Astrocyte of the cerebellum (primary cell): ENCODE measurements at places on chromosomes 13 and 19.

- DNase-seq, result no peak
These were observed 254.5 kb upstream of the DACH1 start for GRCh38 chr13:72121466-72121865.

- no peak for DNase-seq
These were observed at the start of gene CGB7 for GRCh38 chr19:49057636-49058234. CGB7 (minus strand) TSS chr19:49057749; CDS start chr19:49055375, 2,374 bp downstream.

DNA sequence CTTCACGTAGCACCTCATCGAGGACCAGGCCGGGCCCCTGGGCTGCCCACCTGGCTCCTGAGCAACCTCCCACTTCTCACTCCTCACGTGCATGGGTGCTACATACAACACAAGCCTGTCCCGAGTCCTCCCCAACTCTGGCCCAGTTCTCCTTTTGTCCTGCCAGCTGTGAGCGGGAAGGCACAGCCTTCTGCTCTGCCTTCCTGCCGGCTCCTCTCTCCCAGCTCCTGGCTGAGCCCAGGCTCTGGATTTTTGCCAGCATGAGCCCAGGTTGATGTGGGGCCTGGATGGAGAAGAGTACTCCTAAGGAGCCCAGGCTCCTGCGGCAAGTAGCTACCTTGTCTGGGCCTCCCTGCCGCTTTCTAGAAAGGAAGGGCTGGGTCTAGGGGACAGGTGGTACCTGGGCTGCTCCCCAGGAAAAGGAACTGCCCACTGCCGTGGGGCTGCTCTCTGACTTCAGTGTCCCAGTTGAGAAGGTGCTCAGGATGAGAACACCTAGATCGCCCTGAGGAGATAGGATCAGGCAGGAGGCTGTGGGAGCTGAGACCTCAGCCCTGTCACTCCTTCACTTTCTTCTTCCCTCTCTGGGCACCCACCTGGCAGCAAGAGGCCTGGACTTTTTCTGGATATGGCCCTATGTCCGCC is 23.6 kb downstream of the LYL1 start:
- no peak for DNase-seq

DNA sequence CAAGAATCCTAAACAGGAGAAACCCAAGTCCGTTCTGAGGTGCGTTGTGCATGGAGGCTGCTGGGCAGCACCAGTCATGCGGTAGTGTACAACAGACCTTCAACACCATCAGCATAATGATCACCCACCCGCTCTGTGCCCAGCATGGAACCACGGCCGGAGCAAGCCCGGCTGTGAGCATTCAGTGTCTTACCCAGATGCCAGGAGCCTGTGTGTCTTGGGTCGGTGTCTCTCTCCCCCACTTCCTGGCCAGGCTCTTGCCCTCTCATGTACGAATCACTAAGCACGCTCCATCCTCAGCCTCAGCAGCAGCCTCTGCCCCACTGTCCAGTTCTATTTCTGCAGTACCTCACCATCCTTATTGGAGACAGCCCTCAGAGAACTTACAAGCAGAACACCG is 231.6 kb upstream of the IRS2 start:
- no peak for DNase-seq

DNA sequence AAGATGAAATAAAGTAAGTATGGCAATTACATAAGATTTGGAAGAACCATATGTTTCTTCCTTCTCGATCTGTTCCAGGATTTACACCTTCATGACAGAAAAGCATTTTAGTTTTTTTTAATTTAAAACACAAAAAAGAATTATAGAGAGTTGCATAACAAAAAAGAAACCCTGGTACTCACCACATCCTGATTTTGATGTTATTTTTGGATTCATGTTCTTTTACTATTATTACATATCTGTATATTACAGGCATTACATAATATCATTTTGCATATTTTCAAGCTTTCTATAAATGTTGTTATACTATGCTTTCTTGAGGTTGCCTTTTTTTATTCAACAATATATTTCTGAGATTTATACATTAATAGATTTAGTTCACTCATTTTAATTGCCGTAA is 6.7 kb upstream of the KATNAL1 start:
- no peak for DNase-seq

DNA sequence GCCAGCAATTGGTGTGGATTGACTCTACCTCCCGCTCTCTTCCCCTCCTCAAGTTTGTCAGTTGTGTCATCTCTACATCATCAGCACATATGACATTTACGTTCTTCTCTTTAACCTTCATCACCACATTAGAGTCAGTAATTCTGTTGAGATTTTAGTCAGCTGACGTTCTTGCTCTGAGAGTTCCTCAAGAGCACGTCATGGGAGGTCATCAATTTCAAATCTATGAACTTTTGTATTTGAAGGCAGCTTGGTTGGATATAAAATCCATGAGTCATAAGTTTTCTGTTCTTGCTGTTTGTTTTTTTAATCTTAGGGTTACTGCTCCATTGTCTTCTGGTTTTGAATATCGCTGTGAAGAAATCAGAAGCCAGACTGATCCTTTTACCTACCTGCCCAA is 21.8 kb upstream of the ARGLU1 start:
- DNase-seq, result no peak

GRCh38 chr19:45674946-45675345 is 6.9 kb downstream of the GIPR start:
- no peak for DNase-seq

GRCh38 chr13:99133848-99134247 is 66.8 kb upstream of the UBAC2 start:
- DNase-seq, result no peak

DNA sequence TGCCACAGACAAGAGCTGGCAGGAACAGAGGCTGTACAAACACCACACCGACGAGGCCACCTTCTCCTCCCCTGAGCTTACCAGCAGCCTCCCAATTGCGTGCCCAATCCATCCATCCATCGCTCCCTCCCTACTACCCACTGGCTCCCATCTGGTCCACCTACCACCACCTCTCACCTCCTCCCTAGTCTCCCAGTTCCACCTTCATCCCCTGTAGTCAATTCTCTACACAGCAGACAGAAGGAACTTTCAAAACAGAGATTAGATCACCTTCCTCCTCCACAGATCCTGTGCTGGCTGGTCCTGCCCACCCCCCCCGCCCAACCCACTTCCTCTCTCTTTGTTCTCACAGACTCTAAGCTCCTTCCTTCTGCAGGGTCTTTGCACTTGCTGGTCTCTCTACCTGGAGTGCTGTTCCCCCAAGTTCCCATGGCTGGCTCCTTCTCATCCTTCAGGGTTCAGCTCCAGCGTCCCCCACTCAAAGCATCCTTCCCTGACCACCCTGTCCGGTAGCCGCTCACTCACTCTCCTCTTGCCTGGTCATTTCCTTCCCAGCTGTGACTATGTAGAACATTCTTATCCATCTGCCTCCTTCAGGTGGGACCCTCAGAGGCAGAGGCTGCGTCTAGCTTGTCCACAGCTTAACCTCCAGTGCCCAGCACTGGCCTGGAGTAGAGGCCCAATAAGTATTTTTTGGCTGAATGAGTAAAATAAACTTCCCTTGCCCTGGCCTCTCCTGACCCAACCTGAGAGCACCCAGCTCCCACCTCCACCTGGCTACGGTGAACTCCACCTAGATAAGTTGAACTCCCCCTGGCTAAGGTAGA is 23.0 kb downstream of the PIN1 start:
- no peak for DNase-seq

DNA sequence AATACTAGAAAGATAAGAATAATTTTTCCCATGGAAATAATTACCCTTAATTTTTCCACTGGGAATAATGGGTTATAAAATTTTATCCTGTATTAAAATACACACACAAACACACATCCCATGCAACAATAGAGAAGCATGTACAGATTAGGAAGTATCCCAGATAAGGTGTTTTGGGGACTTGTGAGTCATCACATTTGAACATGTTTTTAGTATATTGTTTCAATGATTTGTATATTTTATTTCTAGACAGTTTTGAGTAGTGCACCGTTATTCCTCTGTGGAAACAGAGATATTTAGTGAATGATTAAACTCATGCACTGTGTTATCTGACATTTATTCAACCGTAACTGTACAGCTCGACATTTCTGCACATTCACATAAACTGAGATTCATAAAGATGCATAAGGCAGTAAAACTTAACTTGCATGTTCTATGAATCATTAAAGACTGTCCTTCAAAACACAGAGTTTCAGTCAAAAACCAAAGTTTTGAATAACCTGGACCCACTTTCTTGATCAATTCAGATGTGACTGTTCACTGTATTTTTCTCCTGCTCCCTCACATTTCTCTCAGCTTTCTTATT is 30.1 kb downstream of the KLF12 start:
- no peak for DNase-seq

- peak; percentile 4 for DNase-seq
These were observed 34.4 kb downstream of the NUP58 start for GRCh38 chr13:25335856-25336255.

DNA sequence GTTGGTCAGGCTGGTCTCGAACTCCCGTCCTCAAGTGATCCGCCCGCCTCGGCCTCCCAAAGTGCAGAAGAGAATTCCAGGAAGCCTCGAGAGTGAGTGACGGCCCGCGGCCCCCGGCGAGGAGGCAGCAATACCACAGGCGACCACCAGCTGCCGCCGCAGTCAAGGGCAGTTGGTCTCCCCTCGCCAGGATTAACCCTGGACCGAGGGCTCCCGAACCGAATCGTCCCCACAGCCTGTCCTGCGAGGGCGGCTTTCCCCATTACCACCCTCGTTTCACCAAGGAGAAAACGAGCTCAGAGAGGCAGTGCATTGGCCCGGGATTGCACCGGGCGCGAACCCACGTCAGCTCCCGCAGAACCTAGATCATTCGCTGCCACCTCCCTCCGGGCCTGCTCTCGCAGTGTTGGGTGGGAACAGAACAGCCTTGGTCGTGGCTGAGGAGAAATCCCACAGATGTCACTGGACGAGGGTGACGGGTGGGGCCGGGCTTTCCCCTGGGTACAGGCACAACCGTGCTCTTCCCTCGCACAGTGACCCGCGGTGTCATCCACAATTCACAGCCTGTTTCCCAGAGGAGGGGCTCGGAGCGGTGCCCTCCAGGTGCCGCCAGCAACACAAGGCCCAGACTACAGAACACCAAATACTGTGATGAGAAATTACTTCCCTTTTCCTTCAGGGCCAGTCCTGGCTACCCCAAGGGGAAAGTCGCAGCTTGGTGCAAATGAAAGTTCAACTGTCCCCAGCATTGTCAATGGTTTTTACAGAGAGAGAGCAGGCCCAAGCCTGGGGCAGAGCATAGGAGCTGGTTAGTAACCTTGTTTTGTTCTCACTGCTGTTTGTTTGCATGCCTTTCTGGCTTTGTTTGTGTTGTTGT is 24.8 kb downstream of the C2CD4C start:
- DNase-seq, result no peak

- DNase-seq, result no peak
These were observed 11.0 kb upstream of the TPT1 start for GRCh38 chr13:45352031-45352430.

DNA sequence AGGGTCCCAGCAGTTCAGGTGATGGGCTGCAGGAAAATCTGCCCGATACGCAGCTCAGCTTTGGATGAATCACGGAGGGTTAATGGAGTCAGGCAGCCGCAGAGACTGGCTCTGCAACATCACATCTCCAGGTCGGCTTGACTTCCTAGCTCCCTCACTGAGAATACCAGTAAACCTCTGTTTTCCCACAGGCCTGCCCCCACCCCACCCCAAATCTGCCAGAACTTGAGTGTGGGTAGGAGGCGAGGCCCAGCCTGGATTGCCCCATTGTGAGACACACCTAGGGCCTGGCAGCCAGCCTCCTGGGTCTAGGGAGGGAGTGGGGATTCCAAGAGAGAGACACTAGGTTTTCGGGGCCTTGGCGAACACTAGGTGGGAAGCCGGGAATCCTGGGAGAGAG is 3.7 kb upstream of the KRTDAP start:
- DNase-seq, result no peak

DNA sequence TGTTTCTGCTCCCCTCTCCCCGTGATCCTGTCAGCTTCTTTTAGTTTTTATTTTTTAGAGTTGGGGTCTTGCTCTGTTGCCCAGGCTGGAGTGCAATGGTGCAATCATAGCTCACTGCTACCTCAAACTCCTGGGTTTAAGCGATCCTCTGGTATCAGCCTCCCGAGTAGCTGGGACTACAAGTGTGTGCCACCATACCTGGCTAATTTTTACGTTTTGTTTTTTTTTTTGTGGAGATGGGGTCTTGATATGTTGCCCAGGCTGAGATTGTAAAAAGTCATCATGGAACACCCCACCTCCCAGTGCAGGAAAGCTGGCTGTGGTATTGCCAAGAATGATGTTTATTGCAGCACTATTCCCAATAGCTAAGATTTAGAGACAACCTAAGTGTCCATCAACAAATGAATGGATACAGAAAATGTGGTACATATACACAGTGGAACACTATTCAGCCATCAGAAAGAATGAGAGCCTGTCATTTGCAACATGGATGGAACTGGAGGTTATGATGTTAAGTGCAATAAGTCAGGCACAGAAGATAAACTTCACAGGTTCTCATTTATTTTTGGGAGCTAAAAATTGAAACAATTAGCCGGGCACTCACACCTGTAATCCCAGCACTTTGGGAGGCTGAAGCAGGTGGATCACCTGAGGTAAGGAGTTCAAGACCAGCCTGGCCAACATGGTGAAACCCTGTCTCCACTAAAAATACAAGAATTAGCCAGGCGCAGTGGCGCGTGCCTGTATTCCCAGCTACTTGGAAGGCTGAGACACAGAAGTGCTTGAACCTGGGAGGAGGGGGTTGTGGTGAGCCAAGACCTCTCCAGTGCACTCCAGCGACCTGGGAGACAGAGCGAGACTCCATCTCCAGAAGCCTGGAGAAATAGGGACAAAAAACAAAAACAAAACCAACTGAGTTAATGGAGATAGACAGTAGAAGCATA is 6.6 kb upstream of the KLK15 start:
- DNase-seq, result no peak

DNA sequence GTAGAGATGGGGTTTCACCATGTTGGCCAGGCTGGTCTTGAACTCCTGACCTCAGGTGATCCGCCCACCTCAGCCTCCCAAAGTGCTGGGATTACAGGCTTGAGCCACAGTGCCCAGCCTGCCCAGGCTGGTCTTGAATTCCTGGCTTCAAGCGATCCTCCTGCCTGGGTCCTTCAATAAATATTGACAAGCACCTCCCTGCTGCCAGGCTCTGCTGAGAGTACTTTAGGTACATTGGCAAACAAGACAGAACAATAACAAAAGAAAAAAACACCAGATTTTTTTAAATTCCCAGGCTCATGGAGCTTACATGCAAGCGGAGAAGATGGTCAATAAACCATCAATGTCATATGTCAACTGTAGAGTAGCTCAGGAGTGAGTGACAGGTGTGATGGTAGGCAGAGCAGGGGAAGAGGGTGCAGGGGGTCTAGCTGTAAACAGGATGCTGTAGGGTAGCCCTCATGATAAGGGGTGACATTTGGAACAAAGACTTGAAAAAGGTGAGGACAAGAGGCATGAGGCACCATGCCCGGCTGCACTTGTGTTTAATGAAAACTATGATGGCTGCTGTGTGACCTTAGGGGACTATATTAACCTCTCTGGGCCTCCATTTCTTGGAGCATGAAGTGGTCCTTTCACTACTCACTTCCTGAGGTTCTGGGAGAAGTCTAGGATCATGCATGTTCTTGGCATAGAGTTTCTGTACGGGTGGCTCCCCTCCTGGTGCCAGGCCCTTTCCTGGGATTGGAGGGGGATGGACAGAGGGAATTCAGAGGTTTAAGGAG is 19.6 kb downstream of the SULT2B1 start:
- DNase-seq, result no peak

- no peak for DNase-seq
These were observed 87.4 kb upstream of the TEX29 start for GRCh38 chr13:111233080-111233479.
